Fibroblast of mammary gland (primary cell): ENCODE measurements at places on chromosomes 2 and 18.

DNA sequence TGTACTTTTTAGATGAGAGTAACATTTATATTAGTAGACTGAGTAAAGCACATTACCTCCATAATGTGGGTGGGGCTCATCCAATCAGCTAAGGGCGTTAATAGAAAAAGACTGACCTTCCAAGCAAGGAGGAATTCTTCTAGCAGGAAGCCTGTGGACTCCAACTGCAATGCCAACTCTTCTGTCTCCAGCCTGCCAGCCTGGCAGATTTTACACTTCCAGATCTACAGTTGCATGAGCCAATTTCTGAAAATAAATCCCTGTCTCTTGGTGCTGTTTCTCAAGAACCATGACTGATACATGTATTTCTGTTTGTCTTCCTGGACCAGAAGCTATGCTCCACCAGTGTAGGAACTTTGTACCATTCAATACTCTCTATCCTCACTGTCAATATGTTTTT lies 69.0 kb upstream of the LMAN1 start:
- no peak for DNase-seq

- no peak for DNase-seq
Measured at GRCh38 chr2:127577973-127578372, 42.5 kb downstream of the MYO7B start.

- DNase-seq = peak; percentile 1
Measured at GRCh38 chr2:208595386-208596275, 189.0 kb downstream of the PTH2R start.

GRCh38 chr2:43438858-43439655 lies 156.8 kb downstream of the THADA start:
- peak; percentile 42 for DNase-seq

DNA sequence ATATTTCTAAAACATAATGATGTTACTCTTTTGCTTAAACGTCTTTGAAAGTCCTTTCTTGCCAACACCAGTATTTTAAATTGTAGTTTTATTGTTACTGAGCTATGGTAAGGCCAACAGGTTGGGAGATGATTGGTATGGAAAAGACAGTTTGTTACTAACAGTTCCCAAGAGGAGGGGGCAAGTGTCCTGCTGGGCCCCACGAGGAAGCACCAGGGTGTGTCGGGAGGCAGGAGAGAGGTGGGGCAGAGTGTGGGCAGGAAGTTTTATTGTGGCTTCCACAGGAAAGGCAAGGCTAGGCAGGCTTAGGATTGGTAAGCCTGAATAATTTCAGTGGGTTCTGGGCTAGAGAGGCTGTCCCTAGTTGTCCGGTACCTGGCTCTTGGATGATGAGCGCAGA lies 134.3 kb downstream of the SOCS6 start:
- DNase-seq = no peak
